Activated CD4-positive, alpha-beta memory T cell treated with anti-CD3 and anti-CD28 coated beads for 36 hours (primary cell): ENCODE measurements at places on chromosomes 3 and 15. TPM values are rescaled to one million over a fixed set of nuclear protein-coding genes. Genes with fewer than 3 reads are reported as not detected.

DNA sequence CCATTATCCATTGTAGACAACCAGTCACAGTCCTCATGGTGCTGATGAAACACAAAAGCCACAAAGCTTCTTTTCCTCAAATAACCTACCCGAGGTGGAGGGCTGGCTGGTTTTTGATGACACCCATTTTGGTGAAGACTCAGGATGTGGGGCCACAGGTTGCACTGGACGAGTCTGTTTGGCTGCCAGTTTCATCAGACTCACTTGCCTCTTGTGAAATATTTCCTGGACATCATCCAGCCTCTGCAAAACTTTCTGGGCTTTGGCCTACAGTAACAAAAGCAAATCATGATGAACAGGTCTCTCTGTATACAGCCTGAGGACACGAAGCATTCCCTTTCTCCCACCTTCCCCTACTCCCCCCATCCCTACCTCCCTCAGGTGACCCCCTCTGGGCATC is 42.2 kb downstream of the B3GNT5 start:
- no peak for DNase-seq

- DNase-seq, result no peak
Observed at GRCh38 chr15:58732625-58733363, 16.7 kb downstream of the ADAM10 start.

- DNase-seq, result no peak
Observed at GRCh38 chr3:58620421-58620820, 43.2 kb upstream of the FAM107A start.

- DNase-seq, result no peak
Observed at GRCh38 chr3:42106646-42107045, 15.5 kb downstream of the TRAK1 start.

GRCh38 chr3:64972793-64973192 is 285.0 kb upstream of the ADAMTS9 start:
- no peak for DNase-seq

Gene SH2D7
- total RNA-seq, result not detected

Gene PIK3R4
- total RNA-seq, result 28.3 TPM

Gene RASGRF1
- total RNA-seq, result not detected

Gene ECE2
- total RNA-seq, result not detected
